ENCODE measurements at places on chromosomes 12 and 14. TPM values are rescaled to one million over a fixed set of nuclear protein-coding genes. Genes with fewer than 3 reads are reported as not detected.
A peak's percentile ranks its signal among the peaks of the same experiment; 100 is the strongest.

The CCDC197 gene
- total RNA-seq, result not detected

DNA sequence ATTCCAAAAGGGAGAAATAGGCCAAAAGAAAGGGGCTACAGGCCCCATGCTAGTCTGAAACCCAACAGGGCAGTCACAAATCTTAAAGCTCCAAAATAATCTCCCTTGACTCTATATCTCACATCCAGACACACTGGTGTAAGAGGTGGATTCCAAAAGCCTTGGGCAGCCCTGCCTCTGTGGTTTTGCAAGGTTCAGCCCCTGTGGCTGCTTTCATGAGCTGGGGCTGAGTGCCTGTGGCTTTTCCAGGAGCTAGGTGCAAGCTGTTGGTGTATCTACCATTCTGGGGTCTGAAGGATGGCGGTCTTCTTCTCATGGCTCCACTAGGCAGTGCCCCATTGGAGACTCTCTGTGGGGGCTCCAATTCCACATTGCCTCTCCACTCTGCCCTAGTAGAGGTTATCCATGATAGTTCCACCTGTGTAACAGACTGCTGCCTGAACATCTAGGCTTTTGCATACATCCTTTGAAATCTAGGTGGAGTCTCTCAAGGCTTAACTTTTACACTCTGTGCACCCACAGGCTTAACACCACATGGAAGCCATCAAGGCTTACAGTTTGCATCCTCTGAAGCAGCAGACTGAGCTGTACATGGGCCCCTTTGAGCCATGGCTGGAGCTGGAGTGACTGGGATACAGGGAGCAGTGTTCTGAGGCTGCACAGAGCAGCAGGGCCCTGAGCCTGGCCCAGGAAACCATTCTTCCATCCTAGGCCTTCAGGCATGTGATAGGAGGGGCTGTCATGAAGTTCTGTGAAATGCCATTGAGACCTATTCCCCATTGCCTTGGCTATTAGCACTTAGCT, 66.5 kb upstream of the ABCD2 start:
- no peak for DNase-seq

DNA sequence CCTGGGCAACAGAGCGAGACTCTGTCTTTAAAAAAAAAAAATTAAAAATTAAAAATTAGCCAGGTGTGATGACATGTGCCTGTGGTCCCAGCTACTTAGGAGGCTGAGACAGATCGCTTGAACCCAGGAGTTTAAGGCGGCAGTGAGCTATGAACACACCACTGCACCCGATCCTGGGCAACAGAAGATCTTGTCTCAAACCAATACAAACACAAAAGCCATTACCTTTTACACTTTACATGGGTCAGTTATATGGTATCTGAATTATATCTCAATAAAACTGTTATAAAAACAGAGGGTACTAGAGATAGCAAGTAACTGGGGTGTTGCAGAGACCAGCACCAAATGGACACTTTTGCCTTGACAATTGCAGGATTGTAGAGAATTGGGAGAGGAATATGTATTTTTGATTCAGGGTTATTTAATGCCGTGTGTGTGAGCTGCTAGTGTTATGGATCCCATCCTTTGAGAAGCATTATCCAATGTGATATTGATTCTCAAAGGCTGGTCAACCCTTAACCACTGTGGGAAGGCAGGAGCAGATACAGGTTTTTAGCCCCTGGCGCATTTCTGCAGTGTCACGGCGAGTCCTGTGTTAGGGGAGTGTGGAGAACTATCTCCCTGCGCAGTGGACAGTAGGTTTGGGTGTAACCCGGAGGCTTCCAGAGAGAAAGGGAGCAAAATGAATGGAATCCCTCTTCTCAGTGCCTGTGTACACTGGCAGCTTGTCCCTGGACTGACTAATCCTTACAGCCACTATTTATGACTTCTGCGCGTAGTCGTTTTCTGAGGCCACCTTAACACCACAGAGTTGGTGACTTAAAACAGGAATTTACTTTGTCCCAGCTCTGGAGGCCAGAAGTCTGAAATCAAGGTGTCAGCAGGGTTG, 4.3 kb downstream of the PSMD9 start:
- DNase-seq, result no peak

DNA sequence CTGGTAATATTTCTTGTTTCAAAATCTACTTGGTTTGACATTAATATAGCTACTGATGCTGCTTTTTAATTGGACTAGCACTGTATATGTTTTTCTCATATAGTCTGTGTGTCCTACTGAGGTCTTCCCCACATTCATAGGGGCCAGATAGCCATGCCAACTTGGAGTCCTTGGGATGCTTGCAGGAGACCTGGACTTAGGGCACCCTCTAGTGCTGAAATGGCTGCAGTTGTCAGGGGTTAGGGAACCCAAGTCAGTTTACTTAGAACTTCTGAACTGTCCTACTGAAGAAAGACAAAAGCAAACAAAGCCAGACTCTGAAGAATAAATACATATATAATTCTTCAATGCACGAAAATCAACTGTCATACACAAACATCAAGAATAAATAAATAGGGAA, 279.9 kb upstream of the SYT1 start:
- DNase-seq, result no peak

GRCh38 chr14:70838076-70838475, 28.8 kb upstream of the MAP3K9 start:
- DNase-seq, result no peak

DNA sequence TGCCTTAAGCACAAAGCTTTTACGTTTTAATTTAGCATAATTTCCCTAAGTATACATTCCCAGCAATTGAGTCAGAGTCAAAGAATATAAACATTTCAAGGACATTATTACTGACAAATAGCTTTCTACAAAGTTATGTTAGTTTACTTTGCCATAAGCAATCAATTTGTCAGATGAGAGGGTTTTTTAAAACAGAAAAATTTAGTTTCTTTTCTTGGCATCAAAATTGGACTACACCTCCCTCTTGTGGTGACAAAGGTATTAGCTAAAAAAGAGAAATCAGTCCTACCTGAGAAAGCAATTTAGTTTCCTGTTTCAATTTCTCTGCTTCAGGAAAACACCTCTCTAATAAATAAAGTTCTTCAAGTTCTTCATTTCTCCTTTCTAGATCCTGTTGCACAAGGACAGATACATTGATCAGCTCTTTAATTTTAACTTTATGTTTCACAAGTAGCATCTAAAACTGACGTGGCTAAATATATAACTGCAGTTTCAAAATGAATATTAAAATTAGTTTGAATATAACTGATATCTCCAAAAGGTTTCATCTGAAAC, 39.9 kb downstream of the DNAI7 start:
- DNase-seq, result peak; percentile 52

GRCh38 chr12:25262389-25263074, 11.8 kb upstream of the KRAS start:
- DNase-seq, result no peak

The TMTC1 gene
- 0.73 TPM for total RNA-seq

DNA sequence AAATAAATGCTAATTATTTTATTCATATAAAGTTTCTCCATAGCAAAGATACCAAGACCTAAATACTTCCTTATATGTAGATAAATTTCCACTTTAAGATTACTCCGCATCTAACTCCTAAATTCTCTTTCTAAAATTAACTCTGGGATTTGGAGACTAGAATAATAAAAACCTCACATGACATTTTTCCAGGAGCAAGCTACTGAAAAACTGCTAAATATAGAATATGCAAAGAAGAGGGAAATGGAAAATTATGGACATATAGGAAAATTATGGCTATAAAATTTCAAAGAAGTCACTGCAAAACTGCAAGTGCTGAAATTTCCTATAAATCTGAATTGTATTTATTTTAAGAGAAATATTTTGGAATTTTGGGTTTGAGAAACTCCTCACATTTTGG, 186.2 kb downstream of the DUSP6 start:
- no peak for DNase-seq

The RNF10 gene
- 178 TPM for total RNA-seq

- no peak for DNase-seq
Measured at GRCh38 chr14:75389679-75390078, 38.1 kb upstream of the JDP2 start.

The P2RX2 gene
- not detected for total RNA-seq

DNA sequence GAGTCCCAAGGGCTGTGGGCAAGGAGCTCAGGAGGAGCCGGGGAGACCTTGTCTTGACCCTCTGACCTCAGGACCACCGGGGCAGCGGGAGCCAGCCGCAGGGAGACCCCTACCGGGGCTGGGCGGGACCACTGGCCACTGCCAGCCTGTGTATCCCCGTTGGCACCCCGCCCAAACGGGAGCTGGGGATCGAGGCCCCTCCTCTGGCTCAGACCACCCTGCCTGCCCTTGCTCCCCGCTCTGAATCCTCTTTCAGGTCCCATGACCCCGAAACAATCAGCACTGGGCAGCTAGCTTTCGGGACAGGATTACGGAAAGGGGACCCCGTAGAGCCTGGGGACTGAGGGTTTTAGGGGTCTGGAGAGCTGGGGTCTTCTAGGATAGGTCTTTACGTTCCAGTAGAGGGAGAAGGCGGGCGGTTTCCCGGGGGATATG, 1.3 kb downstream of the GLI1 start:
- DNase-seq, result no peak

DNA sequence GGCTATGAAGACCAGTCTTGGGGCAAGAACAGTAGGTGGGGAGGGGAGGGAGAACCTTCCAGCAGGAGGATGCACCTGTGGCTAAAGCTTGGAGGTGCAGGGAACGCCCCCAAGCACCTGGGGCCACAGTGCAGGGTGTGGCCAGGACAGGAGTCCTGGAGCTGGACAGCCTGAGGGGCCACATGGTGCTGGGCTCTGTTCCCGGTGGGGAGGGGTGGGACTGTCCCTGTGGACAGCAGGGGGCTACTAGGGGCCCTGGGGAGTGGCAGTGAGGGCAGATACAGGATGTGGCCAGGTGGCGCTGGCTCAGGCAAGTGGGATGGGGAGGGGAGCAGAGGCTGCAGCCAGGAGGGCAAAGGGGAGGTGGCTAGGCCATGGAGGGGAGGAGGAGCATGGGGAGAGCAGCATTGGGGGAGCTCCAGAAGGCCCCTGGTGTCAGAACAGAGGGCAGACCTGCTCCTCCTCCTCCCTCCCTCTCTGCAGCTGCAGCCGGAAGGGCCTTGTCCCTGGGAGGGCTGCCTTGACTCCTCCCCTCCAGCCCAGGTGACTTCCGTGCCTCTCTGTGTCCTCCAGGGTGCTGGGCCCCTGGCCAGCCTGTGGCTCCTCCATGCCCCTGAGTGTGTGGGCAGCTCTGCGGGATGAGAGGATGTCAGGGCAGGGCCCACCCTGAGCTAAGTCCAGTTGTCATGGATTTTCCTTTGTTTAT, 68.4 kb upstream of the DLK1 start:
- DNase-seq, result no peak

- DNase-seq, result no peak
Measured at GRCh38 chr12:105741786-105742566, 396.8 kb downstream of the NUAK1 start.

DNA sequence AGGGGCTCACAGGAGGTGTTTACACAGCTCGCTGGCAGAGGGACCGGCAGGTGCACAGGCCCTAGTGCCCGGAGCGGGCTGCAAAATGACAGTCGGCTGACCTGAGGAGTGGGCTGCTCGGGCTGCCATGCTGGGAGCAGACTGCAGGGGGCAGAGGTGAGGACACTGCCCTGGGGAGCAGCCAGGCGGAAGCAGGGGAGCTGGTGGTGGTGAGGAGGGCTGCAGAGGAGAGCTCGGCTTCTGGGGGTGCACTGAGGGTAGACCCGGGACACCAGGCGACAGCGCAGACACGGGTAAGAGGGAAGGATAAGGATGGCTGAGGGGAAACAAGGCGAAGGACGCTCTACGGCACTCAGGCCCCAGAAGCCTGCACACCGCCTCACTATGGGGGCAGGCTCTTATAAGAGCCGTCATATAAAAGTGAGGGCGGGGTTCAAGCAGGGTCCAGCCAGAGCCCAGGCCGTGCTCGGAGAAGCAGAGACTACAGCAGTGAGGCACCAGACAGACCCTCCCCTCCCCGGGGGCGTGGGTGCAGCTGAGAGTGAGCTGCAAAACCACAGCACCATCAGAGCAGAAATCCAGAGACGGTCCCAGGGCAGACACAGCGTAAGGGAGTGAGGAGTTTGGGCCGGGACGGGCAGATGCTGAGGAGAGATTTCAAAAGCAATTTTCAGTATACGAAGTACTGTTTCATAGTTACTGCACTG, 62.5 kb downstream of the CCDC88C start:
- DNase-seq, result no peak

- no peak for DNase-seq
Measured at GRCh38 chr12:118271770-118272417, 100.8 kb downstream of the TAOK3 start.

The TOX4 gene
- 93.8 TPM for total RNA-seq

DNA sequence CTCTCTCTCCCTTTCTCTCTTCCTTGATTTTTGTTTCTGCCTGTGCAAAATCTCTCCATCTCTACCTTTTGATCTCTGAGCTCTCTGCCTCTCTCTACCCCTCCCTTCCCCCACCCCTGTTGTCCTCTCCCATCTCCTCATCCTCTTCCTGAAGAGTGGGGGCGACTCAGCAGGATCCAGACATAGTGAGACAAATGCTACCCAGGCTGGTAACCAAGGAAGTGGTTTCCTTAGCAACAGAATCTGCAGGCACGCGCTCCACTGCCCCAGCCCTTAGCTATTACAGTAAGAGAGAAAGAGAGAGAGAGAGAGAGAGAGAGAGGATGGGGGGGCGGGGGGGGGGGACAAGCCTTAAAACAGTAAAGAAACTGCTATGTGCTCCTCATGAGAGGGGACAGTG, 85.6 kb downstream of the CMKLR1 start:
- no peak for DNase-seq

GRCh38 chr14:69838881-69839416, 40.3 kb upstream of the SMOC1 start:
- no peak for DNase-seq

The HRK gene
- not detected for total RNA-seq

DNA sequence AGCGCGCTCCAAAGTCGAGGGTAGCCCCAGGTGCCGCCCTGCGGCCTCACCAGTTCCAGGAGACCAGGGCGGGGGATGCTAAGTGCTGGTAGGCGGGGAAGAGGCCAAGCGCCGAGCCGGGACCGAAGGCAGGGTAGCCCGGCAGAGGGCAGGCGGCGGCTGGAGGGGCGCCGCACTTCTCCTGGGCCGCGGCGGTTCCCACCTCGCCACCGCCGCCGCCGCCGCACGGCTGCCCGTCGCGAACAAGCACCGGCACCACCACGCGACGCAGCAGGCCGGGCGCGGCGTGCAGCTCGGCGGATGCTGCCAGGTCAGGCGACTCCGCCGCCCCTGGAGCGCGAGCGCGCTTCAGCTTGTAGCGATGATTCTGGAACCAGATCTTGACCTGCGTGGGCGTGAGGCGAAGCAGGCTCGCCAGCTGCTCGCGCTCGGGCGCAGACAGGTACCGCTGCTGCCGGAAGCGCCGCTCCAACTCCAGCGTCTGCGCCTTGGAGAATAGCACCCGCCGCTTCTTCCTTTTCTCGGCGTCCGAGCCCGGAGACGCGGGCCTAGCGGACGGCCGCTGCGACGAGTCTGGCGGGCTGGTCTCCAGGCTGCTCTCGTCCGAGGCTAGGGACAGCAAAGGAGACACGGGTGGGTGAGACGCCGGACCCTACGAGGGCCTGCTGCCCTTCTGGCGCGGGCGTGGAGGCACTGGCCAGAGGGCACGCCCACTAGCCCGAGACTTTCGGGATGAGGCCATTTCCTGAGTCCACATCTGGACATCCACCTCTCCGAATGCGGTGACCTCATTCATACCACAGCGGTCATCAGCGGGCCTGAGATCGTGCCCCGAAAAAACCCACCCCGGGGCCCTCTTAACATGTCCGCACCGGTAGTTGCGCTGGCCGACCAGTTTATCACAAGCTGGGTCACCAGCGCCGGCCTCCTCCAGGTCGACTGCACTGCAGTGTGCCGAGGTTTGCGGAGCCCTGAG, 1.3 kb downstream of the NKX2-8 start:
- DNase-seq, result no peak

The ACOT4 gene
- total RNA-seq, result 0.74 TPM

GRCh38 chr12:127943481-127944210, 323.3 kb upstream of the TMEM132C start:
- no peak for DNase-seq

GRCh38 chr14:93548102-93548843, 117.5 kb downstream of the UNC79 start:
- no peak for DNase-seq

The CLEC2D gene
- 378 TPM for total RNA-seq
